Naive B cell (primary cell): ENCODE measurements at places on chromosomes 3 and 15.

- no peak for DNase-seq
Observed at GRCh38 chr3:30347679-30348216, 258.7 kb upstream of the TGFBR2 start.

DNA sequence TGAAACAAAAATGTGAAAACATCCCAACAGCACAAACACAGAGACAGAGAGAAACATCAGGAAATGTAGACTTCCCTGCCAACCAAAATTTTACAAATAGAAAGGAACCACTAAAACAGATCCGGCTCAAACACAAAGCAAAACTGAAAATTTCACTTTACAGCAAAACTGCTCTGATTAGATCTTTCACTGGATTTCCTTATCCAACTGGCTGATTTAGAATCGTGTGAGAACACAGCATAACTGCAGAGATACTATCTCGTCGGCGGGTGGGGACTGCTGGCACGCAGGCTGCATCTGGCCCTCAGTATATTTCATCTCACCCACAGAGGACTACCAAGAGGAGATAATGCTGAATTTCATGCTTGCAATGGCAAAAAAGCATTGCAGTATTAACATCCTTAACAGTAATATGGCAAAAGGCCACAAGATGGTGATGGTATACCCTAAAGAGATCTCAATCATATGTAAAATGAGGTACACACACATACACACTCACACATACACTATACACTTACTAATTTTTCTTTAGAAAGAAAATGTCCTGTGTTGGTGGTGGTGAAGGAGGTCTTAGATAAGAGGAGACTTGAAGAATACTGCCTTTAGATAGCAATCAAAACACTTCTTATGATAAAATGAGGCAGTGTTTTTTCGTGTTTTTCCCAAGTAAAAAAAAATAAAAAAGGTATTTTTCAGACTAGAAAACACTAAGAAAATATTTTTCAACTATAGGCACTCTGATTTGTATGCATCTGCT is 10.6 kb upstream of the LEO1 start:
- peak; percentile 38 for DNase-seq

DNA sequence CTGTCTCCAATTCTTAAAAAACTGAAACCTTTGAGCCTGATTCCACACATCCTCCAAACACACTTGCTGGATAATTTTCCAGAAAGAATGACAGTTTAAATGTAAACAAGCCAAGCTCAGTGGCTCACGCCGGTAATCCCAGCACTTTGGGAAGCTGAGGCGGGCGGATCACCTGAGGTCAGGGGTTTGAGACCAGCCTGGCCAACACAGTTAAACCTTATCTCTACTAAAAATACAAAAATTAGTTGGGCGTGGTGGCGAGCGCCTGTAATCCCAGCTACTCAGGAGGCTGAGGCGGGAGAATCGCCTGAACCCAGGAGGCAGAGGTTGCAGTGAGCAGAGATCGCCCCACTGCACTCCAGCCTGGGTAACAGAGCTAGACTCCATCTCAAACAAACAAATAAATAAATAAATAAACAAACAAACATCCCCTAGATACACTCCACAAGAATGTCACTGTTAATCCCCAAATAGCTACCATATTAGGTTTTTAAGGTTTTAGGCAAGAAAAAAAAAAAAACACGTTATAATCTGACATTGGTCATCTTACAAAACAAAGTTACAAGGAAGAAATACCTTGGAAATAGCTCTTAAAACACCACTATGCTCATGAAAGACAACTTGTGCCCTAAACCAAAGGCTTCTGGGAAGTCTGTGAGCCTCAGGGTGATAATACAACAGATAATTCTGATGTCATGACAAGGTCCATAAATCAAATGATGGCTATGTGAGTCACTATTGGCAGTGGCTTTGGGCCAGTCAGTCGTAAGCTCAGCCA is 13.2 kb downstream of the TNIK start:
- DNase-seq = no peak

GRCh38 chr3:155763870-155764463 is 19.1 kb upstream of the PLCH1 start:
- no peak for DNase-seq
